ENCODE measurements at places on chromosomes 13 and 19.

- peaks cover 1% of the 10 kb centered on the region for H3K4me1 ChIP-seq
- peaks cover 16% of the 10 kb centered on the region for H3K36me3 ChIP-seq
- no peak for DNase-seq
- no peaks in the 10 kb centered on the region for H3K27me3 ChIP-seq
- H3K27ac ChIP-seq: no peak overlapping the region
- no peak overlapping the region for H3K4me3 ChIP-seq
Measured at GRCh38 chr19:56310462-56310861, 4.2 kb downstream of the ZSCAN5A start.

- peaks cover 45% of the 10 kb centered on the region for H3K4me1 ChIP-seq
- H3K4me3 ChIP-seq: no peak overlapping the region
- H3K27me3 ChIP-seq: no peaks in the 10 kb centered on the region
- H3K27ac ChIP-seq: peak overlapping the region; percentile 66
- H3K36me3 ChIP-seq: peaks cover 18% of the 10 kb centered on the region
Measured at GRCh38 chr19:2089001-2089711, 7.0 kb downstream of the MOB3A start.

DNA sequence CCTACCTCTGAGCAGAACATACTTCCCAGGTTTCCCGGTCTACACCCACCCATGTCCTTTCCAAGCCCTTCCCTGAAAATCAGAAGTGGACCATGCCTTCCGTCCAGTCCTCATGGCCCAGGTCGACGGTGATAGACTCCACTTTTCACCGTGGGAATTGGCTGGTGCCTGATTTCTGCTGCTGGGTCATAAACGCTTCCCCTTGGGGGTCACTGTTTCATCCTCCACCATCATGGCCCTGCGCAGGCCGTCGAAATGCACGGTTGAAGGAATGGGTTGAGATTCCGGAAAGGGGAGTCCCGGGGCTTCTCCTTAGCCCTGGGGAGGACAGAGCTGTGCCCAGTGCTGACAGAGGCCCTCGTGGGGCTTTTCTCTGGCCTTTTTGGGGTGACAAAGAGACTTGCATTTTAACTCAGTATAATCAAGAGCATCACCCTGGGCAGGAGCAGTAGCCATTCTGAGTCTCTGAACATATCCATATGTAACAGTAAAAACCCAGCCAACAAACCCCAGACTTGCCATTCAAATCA is 75.5 kb downstream of the SOX1 start:
- no peaks in the 10 kb centered on the region for H3K4me1 ChIP-seq
- no peak for DNase-seq
- no peaks in the 10 kb centered on the region for H3K27me3 ChIP-seq
- no peak overlapping the region for H3K27ac ChIP-seq

- peaks cover 92% of the 10 kb centered on the region for H3K36me3 ChIP-seq
- H3K4me3 ChIP-seq: no peak overlapping the region
- peak; percentile 19 for DNase-seq
- H3K27ac ChIP-seq: peak overlapping the region; percentile 4
- H3K4me1 ChIP-seq: peaks cover 2% of the 10 kb centered on the region
Measured at GRCh38 chr13:52686376-52686775, 33.7 kb downstream of the SUGT1 start.

GRCh38 chr13:112066624-112067004 is 335 bp upstream of the SOX1 start:
- no peak overlapping the region for H3K4me3 ChIP-seq
- H3K27ac ChIP-seq: no peak overlapping the region
- DNase-seq: peak; percentile 6
- H3K27me3 ChIP-seq: peaks cover 83% of the 10 kb centered on the region

GRCh38 chr19:2043251-2043641 is 7.8 kb downstream of the MKNK2 start:
- no peaks in the 10 kb centered on the region for H3K27me3 ChIP-seq
- H3K27ac ChIP-seq: no peak overlapping the region
- no peak overlapping the region for H3K4me3 ChIP-seq
- H3K4me1 ChIP-seq: peaks cover 66% of the 10 kb centered on the region

DNA sequence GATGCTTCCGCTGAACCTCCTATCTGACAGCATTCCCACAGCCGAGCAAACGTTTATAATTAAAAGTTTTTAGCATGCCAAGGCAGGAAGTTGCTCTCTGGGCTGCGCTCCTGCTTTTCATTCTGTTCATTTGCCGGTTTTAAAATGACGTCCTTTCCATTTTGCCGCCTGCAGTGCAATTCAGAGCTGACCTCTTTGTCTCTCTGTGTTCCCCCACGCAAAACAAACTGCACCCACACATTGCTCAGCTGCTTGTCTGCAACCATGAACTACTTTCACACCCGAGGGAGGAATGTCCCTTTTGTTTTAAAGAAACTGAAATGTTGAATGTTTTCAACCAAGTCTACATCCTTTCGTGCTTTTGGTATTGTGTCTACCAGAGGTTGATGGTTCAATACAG is 416.5 kb downstream of the EFNB2 start:
- no peak overlapping the region for H3K27ac ChIP-seq
- no peaks in the 10 kb centered on the region for H3K36me3 ChIP-seq
- no peaks in the 10 kb centered on the region for H3K27me3 ChIP-seq
- no peaks in the 10 kb centered on the region for H3K4me1 ChIP-seq

DNA sequence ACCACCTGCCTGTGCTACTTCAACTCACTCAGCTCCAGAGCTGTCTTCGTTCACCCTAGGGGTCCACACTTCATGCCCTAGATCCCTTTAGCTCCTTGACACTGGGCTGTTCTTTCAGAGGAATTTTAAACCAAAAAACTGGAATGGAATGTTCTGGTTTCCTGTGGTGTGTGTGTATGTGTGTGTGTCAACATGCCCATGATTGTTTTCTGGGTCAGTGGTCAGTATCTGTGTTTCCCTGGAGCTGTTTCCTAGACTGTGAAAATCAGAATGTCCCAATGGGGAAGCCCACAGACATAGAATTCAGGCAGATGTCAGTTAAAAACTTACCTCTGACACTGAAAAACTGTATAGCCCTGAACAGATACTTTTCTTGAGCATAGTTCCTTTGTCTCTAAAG is 1.3 kb downstream of the PMIS2 start:
- peaks cover 12% of the 10 kb centered on the region for H3K27me3 ChIP-seq
- H3K27ac ChIP-seq: no peak overlapping the region
- DNase-seq: no peak
- no peaks in the 10 kb centered on the region for H3K36me3 ChIP-seq

DNA sequence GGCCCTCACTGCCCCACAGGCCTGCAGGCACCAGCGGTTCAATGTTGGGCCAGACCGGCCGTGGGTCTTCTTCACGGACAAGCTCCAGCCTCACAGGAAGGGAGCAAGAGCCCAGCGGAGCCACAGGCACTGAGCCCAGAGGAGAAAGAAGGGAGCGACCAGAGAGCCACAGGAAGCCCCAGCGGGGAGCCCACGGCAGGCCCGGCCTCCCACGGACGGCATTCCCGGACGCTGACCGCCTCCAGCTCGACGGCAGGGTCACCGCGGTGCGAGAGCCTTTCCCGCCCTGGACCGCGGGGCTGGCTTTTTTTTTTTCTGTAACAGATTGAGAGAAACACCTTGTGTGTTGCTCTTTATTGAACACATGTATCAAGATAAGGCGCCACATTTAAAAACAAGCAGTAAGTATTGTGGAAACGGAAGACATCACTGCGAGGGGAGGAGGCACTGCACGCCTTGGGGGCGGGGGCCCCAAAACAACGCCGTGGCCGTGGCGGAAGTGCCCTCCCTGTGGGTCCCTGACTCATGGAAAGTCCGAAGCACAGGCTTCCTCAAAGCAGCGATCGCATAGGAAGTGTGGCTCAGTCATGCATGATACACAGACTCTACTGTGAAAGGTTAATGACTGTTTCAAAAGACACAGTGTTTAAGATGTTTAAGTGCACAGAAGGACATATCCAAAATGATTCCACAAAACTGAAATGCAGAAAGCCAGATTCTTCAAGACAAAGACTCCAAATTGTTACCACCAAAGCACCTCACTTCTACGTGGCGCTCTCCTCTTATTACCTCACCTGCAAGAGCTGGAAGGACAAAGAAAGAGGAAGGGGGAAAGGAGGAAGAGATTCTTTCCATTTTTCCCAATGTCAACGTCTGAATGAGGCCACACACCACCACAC is 3.5 kb downstream of the RASA3 start:
- peak overlapping the region; percentile 33 for H3K4me3 ChIP-seq
- H3K27ac ChIP-seq: peak overlapping the region; percentile 94
- peak; percentile 98 for DNase-seq
- H3K27me3 ChIP-seq: no peaks in the 10 kb centered on the region
- peaks cover 18% of the 10 kb centered on the region for H3K36me3 ChIP-seq
- peaks cover 49% of the 10 kb centered on the region for H3K4me1 ChIP-seq

DNA sequence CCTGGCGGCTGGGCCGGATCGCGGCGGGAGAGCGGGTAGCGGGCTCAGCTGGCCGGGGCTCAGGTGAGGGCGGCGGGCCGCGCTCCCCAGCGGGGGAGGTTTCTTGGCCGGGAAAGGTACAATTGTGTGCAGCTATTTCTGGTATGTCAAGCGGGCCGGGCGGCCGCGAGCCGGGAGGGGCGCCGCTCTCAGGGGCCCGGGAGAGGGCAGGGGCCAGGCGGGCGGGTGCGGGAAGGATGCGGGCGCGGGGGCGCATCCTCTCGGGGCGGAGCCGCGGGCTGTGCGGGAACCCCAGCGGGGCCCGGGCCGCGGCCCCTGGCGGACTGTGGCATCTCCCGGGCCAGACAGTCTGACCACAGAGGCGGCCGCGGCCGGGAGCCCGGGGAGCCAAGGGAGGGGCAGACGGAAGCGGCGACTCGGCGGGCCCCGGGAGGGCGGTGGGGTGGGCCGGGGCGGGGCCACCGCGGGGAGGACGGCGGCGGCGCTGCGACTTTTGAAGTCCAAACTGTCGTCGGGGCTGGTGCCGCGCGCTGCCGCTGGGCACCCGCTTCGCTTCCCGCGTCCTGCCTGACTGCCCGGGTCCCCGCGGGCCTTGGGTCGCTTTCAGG is at the start of gene LMO7:
LMO7 (plus strand) TSS at position 503 of the 608 bp plus-strand sequence. CDS start 328 bp downstream, outside the sequence.
- H3K36me3 ChIP-seq: peaks cover 3% of the 10 kb centered on the region
- H3K27me3 ChIP-seq: no peaks in the 10 kb centered on the region
- H3K27ac ChIP-seq: peak within 1 kb of the TSS; percentile 35
- H3K4me3 ChIP-seq: peak within 1 kb of the TSS; percentile 84
- peaks cover 8% of the 10 kb centered on the region for H3K4me1 ChIP-seq
- peak; percentile 72 for DNase-seq

- H3K4me1 ChIP-seq: peaks cover 40% of the 10 kb centered on the region
- no peak overlapping the region for H3K27ac ChIP-seq
- no peak overlapping the region for H3K4me3 ChIP-seq
- H3K36me3 ChIP-seq: peaks cover 8% of the 10 kb centered on the region
Measured at GRCh38 chr19:18300930-18301717, 19.7 kb upstream of the JUND start.

DNA sequence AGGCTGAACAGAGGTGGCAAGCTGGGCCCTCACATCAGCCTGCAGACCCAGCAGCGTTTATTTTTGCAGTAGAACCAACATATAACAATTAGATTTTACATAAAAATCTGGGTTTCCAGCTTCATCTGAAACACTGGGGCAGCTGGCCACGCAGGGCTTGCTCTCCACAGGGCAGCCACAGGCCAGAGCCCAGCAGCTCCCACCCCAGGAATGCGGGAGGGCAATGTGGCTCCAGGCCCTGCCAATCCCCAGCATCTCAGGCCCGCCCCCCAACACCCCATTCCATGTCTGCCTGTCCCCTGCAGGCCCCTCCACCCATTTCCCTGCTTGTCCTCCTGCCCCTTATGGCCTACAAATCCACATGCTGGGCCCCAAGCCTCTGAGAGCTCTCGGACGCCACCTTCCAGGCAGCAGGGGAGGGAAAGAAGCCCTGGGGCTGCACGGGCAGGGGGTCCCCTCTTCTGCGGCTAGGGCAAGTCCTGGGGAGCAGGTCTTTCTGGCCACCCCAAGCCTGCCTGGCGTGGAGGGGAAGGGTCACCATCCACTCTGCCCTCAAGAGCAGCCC is 15.0 kb upstream of the VSTM2B start:
- no peaks in the 10 kb centered on the region for H3K4me1 ChIP-seq
- DNase-seq: no peak
- no peaks in the 10 kb centered on the region for H3K36me3 ChIP-seq
- H3K4me3 ChIP-seq: no peak overlapping the region
- no peak overlapping the region for H3K27ac ChIP-seq
- no peaks in the 10 kb centered on the region for H3K27me3 ChIP-seq

- no peaks in the 10 kb centered on the region for H3K4me1 ChIP-seq
- no peak overlapping the region for H3K4me3 ChIP-seq
- no peaks in the 10 kb centered on the region for H3K27me3 ChIP-seq
- H3K36me3 ChIP-seq: no peaks in the 10 kb centered on the region
- DNase-seq: no peak
Measured at GRCh38 chr13:104597546-104598180, 1531.4 kb upstream of the SLC10A2 start.

DNA sequence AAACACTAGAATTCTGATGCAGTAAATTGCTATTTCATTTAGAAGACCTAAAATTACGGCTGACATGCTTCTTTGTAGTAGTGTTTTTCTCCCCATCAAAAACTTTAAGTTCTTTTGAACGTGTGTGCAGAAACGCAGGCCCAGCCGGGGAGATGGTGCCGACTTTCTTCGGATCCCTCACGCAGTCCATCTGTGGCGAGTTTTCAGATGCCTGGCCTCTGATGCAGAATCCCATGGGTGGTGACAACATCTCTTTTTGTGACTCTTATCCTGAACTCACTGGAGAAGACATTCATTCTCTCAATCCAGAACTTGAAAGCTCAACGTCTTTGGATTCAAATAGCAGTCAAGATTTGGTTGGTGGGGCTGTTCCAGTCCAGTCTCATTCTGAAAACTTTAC is 98.3 kb downstream of the TNFRSF19 start:
- H3K27me3 ChIP-seq: no peaks in the 10 kb centered on the region
- DNase-seq: no peak
- H3K27ac ChIP-seq: no peak overlapping the region
- no peak overlapping the region for H3K4me3 ChIP-seq
- peaks cover 1% of the 10 kb centered on the region for H3K4me1 ChIP-seq

GRCh38 chr13:77176350-77176749 is 149.4 kb upstream of the FBXL3 start:
- no peaks in the 10 kb centered on the region for H3K27me3 ChIP-seq
- H3K4me3 ChIP-seq: no peak overlapping the region
- H3K4me1 ChIP-seq: peaks cover 1% of the 10 kb centered on the region
- peak; percentile 49 for DNase-seq
- H3K36me3 ChIP-seq: peaks cover 11% of the 10 kb centered on the region

DNA sequence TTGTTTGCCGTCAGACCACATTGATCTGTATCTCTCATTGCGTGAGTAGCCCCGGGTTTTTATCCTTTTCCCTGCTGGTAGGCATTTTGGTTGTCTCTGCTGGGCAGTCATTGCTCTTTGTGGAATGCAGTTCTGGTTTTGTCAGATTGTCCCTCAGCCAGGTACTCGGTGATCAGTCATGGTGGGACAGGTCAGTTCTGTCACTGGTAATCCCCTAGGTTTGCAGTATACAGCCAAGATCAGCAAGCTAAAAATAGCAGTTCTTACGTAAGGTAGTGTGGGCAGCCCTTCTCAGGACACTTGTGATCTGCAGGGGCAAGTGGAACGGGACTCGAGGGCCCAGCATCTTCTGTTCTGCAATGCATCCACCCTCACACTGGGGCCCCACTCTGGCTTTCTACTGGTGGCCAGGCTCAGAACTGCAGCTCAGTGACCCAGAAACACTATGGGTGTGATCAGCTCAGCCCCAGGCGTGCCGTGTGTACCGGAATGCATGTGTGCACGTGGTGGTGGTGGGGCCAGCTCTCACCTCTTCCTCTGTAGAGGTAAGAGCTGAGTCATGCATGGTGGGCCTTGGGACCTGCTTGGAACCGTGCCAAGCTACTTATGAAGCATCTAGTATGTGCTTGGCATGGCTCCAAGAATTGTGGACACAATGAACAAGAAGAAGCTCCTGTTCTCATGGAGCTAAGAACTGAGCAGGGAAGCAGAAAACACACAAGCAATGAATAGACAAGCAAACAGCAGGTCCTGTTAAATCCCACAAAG is 6.3 kb downstream of the PLEKHF1 start:
- DNase-seq: peak; percentile 43
- peaks cover 38% of the 10 kb centered on the region for H3K36me3 ChIP-seq
- no peaks in the 10 kb centered on the region for H3K27me3 ChIP-seq
- no peak overlapping the region for H3K27ac ChIP-seq
- H3K4me3 ChIP-seq: no peak overlapping the region
- H3K4me1 ChIP-seq: peaks cover 33% of the 10 kb centered on the region
